Stimulated activated CD8-positive, alpha-beta memory T cell treated with anti-CD3 and anti-CD28 coated beads, Interleukin-4, amount 100 ng/mL, for 4 hours (primary cell): ENCODE measurements at places on chromosomes 4 and X.

- DNase-seq: no peak
These were observed 85.0 kb downstream of the CLNK start for GRCh38 chr4:10599574-10599973.

DNA sequence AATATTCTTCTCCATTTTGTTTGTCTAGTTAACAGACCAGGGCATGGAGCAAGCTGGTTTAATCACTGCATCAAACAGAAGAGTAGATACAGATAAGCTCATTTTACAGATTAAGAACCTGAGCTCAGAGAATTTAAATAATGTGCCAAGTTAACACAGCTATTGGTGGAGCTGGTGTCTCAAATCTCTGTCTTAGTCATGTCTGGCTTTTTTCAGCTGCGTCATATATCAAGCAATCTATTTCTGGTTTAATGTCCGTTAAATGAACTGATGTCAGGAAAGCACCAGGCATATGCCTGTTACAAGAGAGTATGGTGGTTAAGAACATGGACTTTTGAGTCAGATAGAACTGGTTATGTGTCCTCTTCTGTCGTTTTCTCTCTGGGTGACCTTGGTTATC is 79.8 kb upstream of the ADGRA3 start:
- no peak for DNase-seq

GRCh38 chrX:116111934-116112595 is 58.5 kb upstream of the AGTR2 start:
- no peak for DNase-seq

GRCh38 chrX:71225676-71226075 is 2.7 kb downstream of the GJB1 start:
- no peak for DNase-seq

- DNase-seq: no peak
These were observed 27.3 kb downstream of the CSN3 start for GRCh38 chr4:70269674-70270073.

- no peak for DNase-seq
These were observed 2.9 kb upstream of the REELD1 start for GRCh38 chr4:146211440-146211839.

- no peak for DNase-seq
These were observed 64.9 kb downstream of the N4BP2 start for GRCh38 chr4:40121515-40121914.

- no peak for DNase-seq
These were observed 393.0 kb downstream of the PPP1R2C start for GRCh38 chrX:42384956-42385355.

DNA sequence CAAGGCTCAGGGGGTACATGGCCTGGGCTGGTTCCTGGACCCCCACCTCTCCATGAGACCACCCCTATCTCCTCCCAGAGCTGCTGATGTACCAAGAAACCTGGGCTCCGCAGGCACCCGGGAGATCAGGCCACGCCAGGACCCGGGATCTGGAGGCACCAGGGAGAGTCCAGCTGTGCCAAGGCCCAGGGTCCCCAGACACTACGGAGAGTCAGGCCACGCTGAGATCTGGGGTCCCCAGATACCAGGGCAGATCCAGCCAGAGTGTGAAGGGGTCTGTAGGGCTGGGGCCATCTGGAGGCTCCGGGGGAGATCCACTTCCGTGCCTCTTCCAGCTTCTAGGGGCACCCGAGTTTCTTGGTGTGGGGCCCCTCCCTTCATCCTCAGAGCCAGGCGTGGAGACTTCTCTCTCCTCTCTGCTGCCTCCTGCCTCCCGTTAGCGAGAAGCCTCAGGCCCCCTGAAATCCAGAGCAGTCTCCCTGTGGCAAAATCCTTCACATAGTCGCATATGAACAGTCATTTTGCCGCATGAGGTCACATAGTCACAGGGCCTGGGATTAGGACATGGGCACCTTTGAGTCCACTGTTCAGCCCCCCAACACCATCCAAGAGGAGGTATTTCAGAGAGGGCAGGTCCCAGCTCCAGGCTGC is 9.7 kb downstream of the ABLIM2 start:
- no peak for DNase-seq

DNA sequence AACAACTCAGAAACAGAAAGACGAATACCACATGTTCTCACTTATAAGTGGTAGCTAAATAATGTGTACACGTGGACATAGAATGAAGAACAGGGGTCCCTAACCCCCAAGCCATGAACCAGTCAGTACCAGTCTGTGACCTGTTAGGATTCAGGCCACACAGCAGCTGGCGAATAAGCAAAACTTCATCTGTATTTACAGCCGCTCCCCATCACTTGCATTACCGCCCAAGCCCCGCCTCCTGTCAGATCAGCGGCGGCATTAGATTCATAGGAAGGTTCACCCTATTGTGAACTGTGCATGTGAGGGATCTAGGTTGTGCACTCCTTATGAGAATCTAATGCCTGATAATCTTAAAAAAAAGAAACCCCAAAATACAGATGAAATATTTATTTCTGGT is 1128.7 kb downstream of the NLGN4X start:
- no peak for DNase-seq

GRCh38 chr4:57492251-57492878 is 382.2 kb upstream of the IGFBP7 start:
- DNase-seq: no peak

GRCh38 chr4:184347251-184348239 is 126.8 kb downstream of the IRF2 start:
- no peak for DNase-seq

DNA sequence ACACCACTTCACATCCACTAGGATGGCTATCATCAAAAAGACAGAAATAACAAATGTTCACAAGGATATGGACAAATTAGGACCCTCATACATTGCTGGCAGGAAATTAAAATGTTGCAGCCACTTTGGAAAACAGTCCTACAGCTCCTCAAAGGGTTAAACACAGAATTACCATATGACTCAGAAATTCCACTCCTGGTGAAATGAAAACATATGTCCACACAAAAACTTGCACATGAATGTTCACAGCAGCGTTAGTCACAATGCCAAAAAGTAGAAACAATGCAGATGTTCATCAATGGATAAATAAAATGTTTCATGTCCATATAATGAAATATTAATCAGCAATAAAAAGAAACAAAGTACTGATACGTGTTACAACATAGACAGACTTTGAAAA is 15.1 kb downstream of the S100G start:
- no peak for DNase-seq

- DNase-seq: no peak
These were observed 222 bp downstream of the SMAD1 start for GRCh38 chr4:145481942-145482208.

DNA sequence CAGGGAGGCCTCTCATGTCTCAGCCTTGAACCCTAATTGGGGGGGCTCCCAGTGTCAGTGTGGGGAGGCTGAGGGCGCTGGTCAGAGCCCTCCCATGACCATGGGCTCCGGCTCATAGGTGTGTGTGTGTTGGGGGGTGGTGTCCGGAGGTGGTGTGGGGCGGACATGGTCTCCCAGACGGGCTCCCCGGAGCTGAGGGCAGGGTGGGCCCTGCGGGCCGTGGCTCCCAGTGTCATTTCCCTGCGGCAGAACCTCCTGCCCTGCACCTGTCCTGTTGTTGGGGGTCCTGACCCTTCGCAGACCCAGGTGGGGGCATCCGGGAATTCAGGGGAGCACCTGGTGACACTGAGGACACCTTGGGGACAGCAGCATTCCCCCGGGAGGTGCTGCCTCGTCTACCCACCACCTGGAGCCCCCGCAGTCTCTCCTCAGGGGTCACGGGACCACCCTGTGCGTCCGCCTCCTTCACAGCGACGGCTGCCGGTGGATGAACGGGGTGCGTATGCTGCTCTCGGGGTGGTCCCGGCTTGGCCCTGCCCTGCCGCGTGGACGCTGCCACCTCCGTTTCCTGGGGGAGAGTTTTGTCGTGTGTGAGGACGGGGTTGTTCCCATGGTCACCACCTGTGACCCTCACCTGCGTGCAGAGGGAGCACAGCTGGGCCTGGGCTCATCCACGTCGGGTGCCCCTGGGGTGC is 14.5 kb upstream of the GTPBP6 start:
- no peak for DNase-seq

DNA sequence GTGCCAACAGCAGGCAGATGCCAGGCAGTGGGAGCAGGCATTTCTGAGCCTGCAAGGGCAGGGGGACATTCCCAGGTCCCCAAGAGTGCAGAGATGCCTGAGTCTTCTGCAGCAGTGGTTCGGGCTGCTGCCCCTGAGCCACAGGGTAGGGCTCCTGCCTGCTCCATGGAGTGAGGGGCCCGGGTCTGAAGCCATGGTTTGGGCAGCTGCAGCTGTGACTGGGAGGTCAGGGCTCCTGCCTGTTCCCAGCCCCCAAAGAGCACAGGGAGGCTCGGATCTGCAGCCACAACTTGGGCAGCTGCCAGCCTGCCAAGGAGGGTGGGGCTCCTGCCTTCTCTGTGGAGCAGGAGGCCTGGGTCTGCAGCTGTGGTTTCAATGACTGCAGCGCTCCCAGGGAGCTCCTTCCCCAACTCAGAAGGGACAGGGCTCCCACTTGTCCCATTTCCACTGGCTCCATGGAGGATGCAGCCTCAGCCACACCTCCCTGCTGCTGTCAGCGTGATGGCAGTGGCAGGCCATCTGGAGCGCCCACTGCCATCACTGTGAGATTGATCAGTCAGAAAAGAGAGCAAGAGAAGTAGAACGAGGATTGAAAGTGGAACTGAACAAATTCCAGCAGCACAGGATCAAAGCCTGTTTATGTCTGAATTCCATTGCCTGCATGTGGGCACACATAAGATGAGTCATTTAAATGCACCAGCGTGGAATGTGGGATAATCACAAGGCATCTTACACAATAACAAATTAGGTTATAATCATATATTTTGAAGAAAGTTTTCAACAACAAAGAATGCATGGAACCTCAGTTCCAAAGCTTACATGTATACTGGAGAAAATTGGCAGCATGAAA is 93.1 kb upstream of the CXorf51A start:
- no peak for DNase-seq

DNA sequence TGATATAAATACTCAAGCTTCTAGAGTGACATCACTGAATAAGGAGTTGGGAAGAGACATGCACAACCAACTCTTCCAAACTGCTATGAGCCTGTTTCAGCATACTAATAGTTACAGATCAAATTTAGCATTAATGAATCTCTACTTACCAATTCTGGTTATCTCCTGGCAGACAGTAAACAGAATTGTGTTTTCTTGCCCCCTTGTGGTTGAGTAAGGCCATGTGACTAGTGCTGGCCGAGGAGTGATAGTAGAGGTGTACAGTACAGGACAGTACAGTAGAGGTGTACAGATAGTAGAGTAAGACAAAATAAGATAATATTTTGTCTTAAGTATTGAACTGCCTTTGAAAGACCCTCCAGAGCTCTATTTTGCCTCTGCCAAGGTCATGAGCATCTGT is 681.4 kb downstream of the GABRG1 start:
- no peak for DNase-seq

- no peak for DNase-seq
These were observed 434.6 kb downstream of the PCDH11X start for GRCh38 chrX:92213786-92214185.

DNA sequence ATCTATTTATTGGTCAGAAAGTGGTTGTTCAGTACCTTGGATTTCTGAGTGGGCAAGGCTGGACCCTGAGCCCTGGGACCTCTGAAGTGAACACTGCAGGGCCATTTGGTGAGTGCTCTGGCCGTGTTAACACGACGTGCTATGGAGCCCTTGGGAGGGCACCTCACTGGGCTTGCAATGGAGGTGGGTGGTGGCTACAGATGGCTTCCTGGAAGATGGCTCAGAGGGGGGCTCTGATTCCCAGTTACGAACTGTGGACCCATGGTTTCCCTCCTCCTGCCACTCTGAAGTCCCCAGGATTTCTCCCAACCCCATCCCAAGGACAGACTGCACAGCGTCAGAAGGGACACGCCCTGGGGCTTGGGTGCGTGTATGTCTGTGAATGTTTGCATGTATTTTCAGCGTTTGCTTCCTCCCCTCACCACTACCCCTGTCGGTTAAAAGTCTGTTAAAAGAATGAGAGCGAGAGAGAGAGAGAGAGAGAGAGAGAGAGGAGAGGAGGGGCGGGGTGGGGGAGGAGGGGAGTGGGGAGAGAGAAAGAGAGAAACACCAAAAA is 3.7 kb upstream of the RHOH start:
- DNase-seq: no peak

DNA sequence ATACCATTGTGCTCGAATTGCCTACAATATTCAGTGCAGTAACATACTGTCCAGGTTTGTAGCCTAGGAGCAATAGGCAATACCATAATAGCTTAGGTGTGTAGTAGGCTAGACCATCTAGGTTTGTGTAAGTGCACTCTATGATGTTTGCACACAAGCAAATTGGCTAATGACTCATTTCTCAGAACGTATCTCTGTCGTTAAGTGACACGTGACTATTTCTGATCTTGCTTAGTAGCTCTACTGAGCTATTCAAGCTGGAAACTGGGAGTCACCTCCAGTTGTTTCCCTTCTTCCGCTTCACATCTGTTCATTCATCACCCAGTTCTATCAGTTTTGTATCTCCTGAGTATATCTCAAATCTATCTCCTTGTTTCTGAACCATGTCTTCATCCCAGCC is 86.1 kb downstream of the HNRNPD start:
- DNase-seq: no peak

DNA sequence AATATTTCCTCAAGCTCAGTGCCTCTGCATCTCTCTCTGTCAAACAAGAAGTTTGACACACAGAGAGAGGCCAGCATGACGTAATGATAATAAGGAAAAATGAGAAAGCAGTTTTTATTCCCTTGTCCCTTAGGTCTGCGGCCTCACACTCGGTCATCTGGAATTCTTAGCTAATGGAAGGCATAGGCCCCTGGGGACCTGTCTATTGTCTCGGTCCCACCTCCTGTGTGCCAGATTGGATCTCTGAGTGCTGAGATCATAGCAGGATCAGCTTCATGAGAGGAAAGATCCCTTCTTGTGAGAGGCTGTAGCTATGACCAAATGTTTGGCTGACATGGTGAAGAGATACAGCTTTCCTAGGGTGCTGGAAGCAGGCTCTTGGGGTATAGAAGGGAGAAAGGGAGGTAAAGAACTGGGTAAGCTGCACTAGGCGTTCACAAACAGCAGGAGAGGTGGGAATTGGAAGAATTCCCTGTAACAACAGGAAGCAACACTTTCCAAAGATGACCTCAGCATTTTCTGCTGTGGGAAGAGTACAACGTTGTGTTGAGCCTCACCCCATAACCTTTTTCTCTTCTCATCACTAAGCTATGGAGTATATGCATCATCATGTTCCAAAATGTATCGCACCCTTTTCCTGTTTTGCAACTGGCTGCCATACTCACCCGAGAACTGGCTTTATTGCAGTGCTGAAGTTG is 20.2 kb downstream of the TMEM31 start:
- DNase-seq: no peak

- DNase-seq: peak; percentile 28
These were observed 50.8 kb upstream of the TRIM2 start for GRCh38 chr4:153153339-153153871.

DNA sequence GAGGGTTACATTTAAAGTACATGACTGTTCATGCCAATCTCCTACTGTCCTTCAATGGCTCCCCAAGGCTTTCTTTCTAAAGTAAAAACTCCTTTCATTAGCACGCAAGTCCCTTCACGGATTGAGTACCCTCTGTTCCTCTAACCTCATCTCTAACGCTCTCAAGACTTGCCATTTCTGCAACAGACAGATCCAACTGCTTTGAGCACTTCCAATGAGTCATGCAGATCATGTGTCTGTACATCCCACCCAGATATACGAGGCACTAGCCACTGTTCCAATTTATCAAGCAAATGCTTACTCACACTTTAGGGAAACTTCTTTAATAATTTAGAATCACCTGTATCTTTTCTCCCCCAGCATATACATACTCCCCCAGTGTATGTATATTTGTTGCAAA is 332.5 kb upstream of the ZFP42 start:
- no peak for DNase-seq

GRCh38 chr4:30094887-30095286 is 625.3 kb upstream of the PCDH7 start:
- DNase-seq: no peak

- no peak for DNase-seq
These were observed 88.6 kb downstream of the PALLD start for GRCh38 chr4:168585168-168586091.
